ENCODE measurements at places on chromosomes 3 and 15.

DNA sequence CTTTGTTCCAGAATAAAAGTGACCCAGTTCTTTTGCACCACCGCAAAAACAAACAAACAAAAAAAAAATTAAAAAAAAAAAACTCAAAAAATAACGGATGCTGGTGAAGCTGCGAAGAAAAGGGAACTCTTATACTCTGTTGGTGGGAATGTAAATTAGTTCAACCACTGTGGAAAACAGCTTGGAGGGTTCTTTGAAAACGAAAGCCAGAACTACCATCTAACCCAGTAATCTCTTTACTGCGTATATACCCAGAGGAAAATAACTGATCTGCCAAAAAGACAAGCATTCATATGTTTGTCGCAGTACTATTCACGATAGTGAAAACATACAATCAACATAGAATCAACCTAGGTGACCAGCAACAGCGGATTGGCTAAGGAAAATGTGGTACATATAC is 298.9 kb upstream of the CBLB start:
- DNase-seq, result no peak

GRCh38 chr3:39150803-39151631 is 2.4 kb downstream of the CSRNP1 start:
- DNase-seq, result no peak

DNA sequence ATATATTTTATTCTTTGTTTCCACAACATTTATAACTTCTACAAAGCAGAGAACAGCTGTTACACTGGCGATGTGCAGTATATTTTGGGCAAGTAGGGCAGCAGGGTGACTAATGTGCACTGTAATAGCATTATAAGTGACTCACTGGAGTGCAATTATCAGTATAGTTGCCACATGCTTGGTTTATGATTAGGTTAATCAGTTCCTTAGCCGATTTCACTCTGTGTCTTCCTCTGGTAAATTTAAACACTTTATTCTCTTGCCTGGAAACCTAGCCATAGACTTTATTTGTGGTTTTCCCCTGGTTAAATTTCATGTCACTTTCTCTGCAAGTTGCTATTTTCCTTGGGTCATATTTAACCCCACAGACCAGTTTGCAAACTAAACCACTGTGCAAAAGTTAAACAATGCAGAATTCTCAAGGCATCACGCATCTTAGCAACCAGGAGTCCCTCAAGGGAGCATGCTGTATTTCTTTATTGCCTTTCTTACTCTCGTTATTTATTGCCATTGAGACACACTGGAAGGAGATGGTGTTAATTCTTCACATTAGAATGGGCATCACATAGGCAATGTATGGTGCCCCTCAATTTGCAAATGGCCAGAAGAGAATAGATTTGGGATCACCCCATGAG is 690.2 kb upstream of the DPPA4 start:
- DNase-seq, result no peak

DNA sequence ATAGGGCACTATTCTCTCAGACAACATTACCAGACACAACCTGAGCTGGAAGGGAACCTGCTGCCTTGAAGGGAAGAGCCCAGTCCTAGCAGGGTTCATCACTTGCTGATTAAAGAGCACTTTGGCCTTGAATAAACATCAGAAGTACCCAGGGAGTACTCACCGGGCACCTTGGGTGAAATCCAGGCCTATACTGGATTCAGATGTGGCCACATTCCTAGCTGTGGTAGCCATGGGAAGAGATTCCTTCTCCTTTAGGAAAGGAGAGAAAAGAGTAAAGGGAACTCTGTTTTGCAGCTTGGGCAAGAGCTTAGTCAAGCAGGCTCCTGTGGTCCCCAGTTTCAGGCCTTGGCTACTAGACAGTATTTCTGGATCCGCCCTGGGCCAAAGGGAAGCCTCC is 195.0 kb downstream of the SPATA16 start:
- no peak for DNase-seq

- DNase-seq, result no peak
These were observed 15.7 kb upstream of the RASA2 start for GRCh38 chr3:141471160-141471559.

- no peak for DNase-seq
These were observed 428.9 kb downstream of the VGLL3 start for GRCh38 chr3:86562090-86562489.

DNA sequence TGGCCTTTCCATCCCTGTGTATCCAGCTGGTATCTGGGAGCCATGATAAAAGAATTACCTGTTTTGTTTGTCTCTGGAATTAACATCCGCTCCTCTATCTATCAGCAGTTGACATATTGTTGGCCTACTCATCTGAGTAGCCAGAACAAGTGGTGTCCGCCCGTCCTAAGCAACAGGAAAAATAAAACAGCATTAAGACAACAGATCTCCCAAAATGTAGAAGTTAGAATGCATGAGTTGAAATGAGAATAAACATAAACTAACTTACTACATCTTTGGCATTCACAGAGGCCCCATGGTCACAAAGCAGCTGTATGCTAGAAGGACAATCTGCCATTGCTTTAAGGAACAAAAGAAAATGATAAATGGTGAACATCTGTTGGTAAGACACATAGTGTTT is 75.9 kb downstream of the UACA start:
- DNase-seq, result no peak

GRCh38 chr3:62843508-62843907 is 31.7 kb downstream of the CADPS start:
- no peak for DNase-seq

- no peak for DNase-seq
These were observed 27.1 kb upstream of the P4HTM start for GRCh38 chr3:48962939-48963338.

DNA sequence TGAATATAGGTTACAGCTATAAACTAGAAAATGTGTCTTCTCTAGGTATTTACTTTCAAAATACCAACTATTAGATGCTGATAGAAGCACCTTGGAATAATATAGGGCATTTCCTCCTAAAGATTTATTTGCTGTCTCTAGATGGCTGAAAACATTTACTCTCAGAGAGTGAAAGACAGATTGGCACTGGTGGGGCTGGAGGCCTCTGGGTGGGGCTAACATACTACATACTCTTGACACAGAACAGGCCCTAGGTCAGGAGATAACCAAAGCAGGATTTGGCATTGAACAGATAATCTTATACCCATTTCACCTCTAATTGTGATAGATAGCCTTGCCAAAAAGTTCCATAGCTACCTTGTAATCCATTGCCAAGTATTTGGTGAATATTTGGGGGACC is 253.3 kb upstream of the TBC1D5 start:
- DNase-seq, result no peak

- no peak for DNase-seq
These were observed 45.6 kb downstream of the PEX5L start for GRCh38 chr3:179991104-179991503.

DNA sequence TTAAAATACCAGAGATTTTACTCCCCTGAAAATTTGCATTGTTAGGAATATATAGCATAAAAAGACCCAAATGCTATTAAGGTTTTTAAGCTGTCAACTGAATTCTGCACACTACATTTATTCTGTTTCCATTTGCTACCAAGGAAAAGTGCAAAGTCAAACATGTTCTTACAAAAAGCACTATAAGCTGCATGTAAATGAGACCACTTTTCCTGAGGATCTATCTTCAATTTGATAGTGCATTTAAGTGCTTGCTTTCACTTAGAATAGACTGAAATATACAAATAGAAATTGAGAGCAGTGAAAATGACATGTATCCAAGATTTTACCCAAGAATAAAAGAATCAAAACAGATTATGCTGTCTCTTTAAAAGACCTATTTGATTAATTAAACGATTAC is 1216.2 kb downstream of the ROBO2 start:
- DNase-seq, result no peak

- DNase-seq, result no peak
These were observed at the start of gene THRB for GRCh38 chr3:24494618-24495325. TSS of gene THRB (minus strand) at chr3:24494850.

GRCh38 chr3:28745916-28746617 is 397.4 kb upstream of the AZI2 start:
- DNase-seq, result no peak

DNA sequence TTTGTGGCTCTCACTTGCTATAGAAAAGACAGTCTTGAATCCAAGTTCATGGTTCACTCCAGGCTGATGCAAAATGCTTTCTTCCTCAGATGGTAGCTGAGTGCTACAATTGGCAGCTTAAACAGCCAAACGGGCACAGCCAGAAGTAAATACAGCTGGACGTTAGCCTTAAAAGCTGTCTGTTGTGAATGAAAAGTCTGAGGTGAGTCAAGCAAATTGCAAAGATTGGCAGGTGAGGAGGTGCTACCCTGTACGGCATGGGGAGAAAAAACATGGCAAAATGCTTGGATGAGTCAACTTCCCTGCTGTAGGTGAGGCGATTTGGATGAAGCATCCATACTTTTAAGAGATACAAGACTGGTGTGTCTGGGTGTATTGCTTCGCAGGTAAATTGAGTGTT is 40.5 kb downstream of the IL5RA start:
- DNase-seq, result no peak

- no peak for DNase-seq
These were observed 2.4 kb upstream of the LMCD1 start for GRCh38 chr3:8499181-8499611.

- DNase-seq, result no peak
These were observed at the start of gene CLDN11 for GRCh38 chr3:170418422-170419398. TSS of gene CLDN11 (plus strand) at chr3:170418868. CDS start at chr3:170419067, 199 bp downstream.

All from stimulated activated CD8-positive, alpha-beta memory T cell treated with anti-CD3 and anti-CD28 coated beads, Interleukin-2, amount 100 ng/mL, for 1 hour (primary cell).